Kidney glomerular epithelial cell (primary cell): ENCODE measurements at places on chromosomes 2 and 18.

GRCh38 chr2:3108710-3109702 lies 268.6 kb downstream of the EIPR1 start:
- DNase-seq, result no peak

GRCh38 chr2:69353360-69353759 lies 33.7 kb downstream of the GFPT1 start:
- no peak for DNase-seq

DNA sequence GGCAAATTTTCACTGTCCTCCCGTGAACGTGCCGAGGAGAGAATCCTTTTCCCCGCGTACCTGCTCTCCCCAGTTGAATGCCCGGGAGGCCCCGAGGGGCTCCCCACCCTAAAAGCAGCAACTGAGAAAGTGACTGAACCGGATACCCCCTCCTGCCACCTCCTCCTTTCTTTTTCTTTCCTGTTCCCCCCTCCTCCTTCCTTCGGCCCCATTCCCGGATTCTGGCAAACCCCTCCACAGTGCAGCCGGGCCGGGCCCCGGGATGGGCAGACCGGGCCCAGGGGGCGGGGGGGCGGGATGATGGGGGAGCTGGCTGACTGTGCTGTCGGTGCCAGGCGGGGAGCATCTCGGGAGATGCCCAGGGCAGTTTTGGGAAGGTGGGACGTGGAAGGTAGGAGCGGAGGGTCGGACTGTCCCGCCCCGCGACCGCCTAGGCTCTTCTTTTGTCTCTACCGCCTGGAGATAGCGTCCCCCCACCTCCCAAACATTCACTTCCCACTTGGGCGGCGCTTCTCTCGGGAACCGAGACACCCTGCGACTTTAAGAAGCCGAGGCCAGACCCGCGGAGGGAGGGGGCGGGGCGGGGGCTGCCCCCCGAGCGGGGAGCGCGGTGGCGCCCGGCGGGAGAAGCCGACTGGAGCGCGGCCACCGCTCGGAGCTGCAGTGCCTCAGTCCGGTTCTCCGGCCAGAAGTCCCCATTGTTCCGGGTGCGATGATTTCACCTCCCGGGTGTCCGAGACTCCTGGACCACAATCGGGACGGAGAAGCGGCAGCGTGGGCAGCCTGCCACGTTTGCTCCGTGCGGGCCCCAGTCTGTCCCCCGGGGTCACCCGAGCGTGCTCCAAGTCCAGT lies 8.2 kb downstream of the DLX2 start:
- no peak for DNase-seq

- DNase-seq, result no peak
Observed at GRCh38 chr2:233051241-233052149, 8.6 kb upstream of the INPP5D start.

DNA sequence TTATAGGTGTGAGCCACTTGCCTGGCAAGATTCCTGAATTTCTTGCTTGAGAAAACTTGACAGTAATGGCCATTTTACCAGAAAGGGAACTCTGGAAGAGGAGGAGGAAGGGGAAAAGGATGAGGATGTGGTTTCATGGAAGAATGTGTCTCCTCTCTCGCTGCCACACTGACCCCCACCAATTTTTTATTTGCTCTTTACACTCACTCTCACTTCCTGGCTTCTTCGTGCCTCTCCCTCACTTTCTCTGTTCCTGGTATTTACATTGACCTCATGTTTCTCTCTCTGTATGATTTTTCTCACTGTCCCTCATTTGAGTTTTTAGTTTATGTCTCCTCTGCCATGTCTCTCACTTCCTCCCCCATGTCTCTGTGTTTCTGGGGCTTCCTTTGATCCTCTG lies 134.5 kb upstream of the CAB39 start:
- DNase-seq, result no peak

DNA sequence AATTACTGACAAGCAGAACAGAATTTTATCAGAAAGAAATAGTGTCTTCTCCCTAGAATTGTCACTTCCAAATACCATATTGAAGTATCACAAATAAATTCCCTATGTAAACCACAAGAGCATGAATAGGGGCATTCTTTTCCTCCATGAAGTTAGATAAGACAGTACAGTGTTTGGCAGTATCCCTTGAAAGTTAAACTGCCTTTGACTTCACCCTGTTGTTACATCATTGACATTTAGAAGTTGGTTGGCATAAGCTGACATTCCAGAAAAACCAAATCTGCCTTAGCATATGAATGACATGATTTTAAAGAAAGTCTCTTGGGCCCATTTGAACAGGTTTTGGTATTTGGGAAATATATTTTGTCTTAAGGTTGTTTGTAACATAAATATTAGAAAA lies 50.2 kb upstream of the OSR1 start:
- no peak for DNase-seq

GRCh38 chr2:134296301-134296700 lies 42.4 kb downstream of the MGAT5 start:
- DNase-seq, result no peak

DNA sequence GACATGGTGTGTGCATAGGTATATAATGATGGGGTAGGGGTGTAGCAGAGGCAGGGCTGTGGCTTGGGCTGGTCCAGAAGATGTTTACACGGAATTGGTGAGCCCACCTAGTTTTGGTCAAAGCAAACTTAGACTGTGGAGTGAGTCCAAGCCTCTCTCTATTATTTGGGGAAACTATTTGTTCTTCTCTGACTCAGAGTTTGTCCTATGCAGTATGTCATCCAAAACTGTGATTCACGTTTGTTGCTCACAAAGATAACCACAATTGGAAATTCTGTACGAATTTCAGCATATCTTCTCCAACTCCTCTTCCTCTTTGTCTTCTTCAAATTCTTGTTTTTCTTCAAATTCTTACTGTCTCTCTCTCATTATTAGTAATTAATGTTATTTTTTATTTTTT lies 292.9 kb downstream of the XIRP2 start:
- no peak for DNase-seq

DNA sequence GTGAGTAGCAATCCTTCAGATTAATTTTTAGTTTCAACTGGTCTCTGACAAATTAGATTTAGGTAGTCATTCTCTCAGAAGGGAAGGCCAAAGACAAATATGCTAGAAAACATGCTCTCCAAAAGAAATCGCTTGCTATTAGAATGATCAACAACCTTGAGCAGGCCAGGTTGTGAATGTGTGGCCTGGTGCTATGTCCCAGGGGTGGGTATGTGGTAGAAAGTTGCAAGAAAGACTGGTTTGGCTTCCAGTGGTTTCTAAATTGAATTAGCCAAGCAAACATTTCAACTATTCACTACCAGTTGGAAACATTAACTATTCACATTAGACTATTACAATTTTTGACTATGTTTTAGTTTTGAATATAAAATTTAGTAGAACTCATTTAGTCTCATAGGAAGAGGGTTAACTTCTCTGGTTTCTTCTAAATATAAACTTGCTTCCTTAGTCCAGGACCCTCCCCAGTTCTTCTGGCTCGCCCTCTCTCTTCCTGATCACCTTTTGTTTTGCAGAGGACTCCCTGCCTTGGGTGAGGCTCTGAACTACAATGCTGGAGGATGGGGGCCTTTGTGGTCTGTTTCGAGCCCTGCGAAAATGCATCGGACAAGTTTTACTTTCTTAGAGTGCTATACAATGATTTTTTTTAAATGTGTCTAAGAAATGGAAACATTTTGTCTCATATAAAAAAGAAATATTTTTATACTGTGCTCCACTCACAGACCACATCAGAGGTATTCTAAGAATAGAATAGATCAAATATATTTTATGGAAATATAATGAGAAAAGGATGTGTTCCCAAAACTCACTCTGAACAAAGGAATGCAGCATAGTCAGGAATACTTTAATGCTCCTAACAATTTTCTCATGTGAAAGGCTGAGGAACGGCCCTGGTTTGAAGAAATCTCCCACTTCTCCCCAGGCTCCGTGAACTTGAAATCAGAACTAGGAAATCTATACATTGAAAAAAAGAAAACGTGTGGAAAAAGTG lies 375.0 kb upstream of the ZEB2 start:
- DNase-seq, result no peak

DNA sequence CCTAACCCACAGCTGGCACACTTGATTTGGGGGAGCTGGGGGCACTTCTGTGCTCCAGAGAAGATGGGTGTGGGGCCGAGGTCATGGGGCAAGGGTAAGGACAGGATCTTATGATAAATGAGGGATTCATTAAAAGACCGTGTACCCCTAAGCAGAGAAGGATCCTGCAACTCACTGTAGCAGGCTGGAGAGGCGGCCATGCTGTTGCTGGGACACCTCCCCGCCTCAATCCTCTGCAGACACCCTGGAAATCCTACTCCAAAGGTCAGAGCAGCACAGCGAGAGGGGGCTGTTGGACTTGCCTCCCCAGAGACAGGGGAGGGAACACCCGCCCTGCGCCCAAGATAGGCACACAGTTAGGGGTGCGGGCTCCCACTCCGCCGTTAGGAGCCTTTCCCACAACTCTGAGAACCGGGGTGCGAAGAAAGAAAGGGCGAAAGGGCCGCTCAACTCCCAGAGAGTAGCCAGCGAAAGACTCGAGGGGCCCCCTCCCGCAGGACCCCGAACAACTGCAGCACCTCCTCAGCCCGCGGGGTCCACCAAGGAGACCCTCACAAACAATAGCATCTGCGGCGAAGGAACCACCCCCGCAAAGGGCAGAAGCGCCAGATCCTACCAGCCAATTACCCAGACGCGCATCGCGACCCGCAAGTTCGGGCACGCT lies 1.4 kb downstream of the PARD6G start:
- DNase-seq, result no peak

DNA sequence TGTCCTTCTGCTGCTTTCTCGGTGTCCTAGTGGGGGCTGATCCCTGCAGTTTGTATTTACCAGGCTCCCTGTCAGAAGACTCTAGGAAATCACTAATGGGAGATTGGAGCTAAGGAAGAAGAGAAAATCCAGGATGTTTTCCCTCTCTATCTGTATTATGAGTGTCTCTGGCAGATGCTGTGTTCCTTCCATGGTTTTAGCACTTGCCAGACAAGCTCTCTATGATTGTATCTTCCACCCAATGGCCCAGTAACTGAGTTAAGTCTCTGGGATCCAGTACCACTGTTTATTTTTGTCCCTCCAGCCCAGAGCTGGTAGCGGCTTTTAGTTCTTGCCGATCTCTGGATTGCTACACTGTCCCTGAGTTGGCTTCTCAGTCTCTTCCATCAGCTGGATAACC lies 494.8 kb upstream of the SLC39A10 start:
- no peak for DNase-seq

- no peak for DNase-seq
Observed at GRCh38 chr18:22387787-22388186, 29.9 kb downstream of the CTAGE1 start.

DNA sequence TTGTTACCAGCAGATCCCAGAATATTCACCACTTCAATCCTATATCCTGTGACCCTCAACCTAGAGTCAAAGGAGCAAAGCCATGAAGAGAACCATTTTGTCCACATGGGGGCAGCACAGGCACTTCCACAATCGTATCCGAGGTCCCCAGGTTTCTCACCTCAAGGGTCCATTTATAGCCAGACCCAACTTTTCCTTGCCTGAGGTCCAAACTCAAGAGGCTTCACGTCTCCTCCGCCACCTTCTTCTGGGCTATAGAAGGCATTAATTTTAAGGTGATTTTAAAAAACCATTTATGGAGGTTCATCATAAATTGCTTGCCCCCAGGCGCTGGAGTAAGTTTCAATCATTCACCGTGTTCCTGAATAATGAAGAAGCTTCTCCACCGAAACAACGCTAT lies 111.6 kb upstream of the NABP1 start:
- DNase-seq, result peak; percentile 53

DNA sequence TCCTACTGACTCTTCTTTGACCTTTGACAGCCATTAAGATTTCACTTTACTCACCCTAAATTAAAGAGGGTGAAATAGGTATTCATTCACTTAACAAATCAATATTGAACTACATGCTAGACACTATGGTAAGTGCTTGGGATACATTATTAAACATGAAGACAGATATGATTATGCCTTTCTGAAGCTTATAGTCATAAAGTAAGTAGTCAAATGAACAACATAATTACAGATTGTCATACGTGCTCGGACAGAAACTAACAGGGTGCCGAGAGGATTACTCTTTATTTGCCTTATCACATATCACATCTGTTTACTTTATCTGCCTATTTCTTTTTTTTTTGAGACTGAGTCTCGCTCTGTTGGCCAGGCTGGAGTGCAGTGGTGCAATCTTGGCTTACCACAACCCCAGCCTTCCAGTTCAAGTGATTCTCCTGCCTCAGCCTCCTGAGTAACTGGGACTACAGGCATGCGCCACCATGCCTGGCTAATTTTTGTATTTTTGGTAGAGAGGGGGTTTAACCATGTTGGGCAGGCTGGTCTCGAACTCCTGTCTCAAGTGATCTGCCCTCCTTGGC lies 9.8 kb downstream of the ACVR2A start:
- no peak for DNase-seq

- DNase-seq, result no peak
Observed at GRCh38 chr18:11831921-11832320, 19.3 kb upstream of the CHMP1B start.

GRCh38 chr2:162623888-162624287 lies 214.7 kb downstream of the KCNH7 start:
- no peak for DNase-seq
